ENCODE measurements at places on chromosomes 12 and 14.
A peak's percentile ranks its signal among the peaks of the same experiment; 100 is the strongest.

GRCh38 chr12:18753481-18754123 is 15.7 kb downstream of the CAPZA3 start:
- no peak for DNase-seq

GRCh38 chr14:63922696-63923421 is 70.1 kb downstream of the SYNE2 start:
- DNase-seq = no peak

DNA sequence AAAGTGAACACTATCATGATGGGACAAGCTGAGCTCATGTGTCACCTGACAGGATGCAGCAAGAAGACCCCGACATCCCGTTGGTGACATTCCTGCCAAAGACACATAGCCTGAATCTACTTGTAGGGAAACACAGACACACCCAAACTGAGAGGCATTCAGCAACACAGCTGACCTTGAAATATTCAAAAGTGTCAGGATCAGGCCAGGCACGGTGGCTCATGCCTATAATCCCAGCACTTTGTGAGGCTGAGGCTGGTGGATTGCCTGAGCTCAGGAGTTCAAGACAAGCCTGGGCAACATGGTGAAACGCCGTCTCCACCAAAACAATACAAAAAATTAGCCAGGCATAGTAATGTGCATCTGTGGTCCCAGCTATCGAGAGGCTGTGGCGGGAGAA is 232.0 kb upstream of the PLXNC1 start:
- no peak for DNase-seq

- DNase-seq = peak; percentile 76
These were observed 201.0 kb upstream of the DIO3 start for GRCh38 chr14:101360054-101360911.
